ENCODE measurements at places on chromosomes 11 and 22.
A peak's percentile ranks its signal among the peaks of the same experiment; 100 is the strongest.

DNA sequence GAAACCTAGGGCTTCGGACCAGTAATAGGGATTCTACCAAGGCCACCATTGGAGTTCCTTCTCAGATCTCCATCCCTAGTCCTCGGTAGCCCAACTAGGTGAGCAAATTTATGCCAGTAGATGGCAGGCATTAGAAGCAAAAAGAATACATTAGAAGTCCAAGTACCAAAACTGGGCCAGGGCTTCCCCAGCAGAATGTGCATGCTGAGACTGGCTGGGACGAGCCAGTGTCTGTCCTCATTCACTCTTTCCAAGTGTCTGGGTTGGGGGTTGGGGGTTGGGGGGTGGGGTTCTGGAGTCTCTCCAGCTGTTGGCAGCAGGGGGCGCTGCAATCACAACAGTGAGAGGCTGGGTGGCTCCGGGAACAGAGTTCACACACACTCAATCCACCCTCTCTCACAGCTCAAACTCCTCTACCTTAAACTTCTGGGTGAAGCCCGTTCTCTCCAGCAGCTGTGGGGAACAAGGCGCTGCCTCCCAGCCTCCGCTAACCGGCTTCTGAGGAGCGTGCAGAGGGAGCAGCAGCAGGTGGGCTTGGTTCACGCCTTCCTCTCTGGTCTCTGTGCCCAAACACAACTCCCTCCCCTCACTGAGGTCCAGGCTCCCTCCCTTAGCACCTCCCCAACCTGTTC is 57.5 kb downstream of the BTG4 start:
- DNase-seq = no peak

- no peak for DNase-seq
Measured at GRCh38 chr11:108624196-108624925, 30.8 kb upstream of the EXPH5 start.

GRCh38 chr11:285021-285893 is 3.7 kb upstream of the PGGHG start:
- DNase-seq = no peak

DNA sequence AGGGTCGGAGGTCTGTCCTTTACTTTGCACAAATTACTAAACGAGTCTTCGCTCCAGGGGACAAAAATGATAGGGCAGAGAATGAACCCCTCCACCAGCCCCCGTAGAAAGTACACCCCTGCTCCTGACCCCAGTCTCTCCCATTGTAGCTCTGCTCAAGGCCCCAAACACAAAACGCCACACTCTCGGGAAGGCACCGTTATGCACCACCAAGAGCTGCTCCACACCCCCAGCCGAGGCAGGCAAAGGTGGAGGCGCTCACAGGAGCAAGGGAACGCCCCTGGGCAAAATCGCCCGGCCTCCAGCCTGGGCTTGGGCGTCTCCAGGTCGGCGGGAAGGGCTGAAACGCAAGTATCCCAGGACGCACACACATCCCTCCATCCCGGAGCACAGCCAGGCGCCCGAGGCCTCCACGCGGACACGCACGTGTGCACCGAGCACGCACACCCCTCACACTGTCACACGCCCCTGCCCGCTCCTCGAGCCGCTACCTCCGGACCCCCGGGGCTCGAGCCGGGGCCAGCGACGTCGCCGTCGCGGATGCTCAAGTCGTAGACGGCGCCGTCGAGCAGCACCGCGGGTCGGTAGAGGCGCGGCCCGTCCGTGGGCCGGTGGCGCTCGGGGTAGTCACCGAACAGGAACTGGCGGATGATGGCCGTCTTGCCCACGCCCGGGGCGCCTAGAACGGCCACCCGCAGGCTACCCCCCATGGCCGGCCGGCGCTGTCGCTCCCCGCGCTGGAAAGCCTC is 786 bp downstream of the RASL10A start:
- no peak for DNase-seq

DNA sequence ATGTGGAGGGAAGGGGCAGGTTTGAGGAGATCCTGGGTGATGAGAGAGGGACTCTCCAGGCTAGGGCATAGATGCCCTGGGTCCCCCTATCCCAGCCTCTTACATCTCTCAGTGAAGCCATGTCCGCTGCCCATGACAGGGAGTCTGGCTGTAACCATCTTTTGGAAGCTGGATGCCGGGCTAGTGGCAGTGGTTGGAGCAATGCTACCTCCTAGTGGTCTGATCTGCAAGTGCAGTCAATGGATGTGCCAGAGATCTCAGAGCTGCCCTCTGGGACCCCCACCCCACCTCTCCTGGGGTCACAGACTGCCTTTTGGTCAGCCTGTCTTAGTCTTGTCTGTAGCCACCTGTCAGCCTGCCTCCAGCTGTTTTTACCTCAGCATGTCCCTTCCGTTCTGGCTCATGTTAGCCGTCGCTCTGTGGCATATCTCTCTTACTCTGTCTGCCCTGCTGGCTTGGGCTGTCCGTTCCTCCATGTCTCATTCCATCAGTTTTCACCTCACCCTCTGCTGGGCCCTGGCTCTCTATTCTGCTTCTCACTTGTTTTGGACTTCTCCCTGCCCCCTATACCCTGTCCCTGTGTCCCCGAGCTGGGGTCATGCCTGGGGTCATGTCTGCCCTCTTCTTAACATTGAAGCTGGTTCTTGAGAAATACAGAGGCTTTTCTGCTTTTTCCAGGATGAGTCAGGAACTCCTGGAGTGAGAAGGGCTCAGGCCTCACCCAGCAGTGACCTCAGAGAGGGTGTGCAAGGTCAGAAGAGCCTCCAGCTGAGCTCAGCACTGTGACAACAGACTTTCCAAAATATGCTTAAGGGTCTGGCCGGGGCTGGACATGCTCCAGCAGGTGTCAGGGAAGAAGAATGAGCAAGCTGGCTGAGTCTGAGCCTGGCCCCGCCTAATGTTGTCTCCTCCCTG is 52.0 kb upstream of the THY1 start:
- DNase-seq = peak; percentile 57

GRCh38 chr11:46339816-46340215 is 7.4 kb upstream of the DGKZ start:
- DNase-seq = no peak

GRCh38 chr11:120331301-120331996 is 4.8 kb upstream of the ARHGEF12 start:
- DNase-seq = no peak

DNA sequence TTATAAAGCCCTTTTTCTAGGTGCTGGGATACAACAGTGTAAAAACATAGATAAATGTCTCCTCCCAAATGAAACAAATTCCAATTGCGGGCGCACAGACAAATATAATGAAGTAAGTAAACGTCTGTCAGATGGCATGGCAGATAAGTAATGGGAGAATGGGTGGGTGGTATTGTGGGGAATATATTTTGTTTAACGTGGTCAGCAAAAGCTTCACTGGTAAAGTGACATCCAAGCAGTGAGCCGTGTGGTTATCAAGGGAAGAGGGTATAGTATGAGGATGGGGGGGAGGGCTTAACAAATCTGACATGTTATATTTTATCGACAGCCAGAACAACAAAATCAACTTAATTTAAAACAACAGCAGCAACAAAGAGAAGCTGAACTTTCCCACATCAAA is 1.2 kb downstream of the SVIP start:
- DNase-seq = no peak

GRCh38 chr22:32042924-32043323 is at the start of gene SLC5A1:
SLC5A1 (plus strand) TSS chr22:32043261; CDS start chr22:32043282, 21 bp downstream.
- DNase-seq = no peak

DNA sequence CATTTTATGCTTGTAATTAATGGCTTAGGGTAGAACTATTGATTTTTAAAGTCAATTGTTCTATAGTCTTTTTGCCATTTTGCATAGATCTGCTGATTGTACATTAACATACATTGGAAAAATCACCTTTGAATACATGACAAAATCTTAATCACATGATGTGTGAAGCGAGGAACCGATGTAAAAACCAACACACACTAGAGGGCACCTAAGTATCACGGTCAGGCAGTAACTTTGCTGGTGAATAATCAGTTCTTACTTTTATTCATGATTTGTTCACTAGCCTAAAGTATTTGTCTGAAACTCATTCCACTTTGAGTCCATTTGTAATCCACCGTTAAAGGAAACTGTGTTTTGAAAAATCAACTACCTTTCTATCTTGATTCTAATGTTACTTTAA is 28.2 kb downstream of the JHY start:
- no peak for DNase-seq

DNA sequence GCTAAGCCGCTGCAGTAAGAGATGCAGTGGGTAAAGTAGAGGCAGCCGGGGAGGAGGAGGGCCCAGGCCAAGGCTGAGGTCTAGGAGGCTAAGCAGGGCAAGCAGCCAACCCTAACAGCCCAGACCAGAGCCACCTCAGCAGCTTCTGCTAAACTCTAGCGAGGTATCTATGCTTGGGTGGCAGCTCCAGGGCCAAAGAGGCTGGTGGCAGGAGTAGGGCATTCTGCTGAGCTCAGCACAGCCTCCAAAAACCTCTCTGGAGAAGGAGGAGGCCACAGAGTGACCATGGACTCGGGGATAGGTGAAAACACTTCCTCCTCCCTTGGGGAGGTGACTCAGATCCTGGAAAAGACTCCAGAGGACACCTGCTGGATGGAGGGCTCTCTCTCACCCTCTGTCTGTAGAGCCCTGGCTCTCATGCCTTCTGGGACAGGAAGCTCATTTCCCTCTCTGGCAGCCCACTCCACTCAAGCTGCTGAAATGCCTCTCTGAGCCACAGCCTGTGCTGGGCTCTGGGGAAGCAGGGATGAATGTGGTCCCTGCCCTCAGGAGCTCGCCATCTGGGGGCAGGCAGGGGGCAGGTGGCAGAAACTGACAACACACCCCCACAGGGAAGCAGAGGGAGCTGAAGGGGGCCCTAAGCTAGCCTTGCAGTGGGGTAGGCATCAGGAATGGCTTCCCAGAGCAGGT is 16.5 kb upstream of the TPBGL start:
- DNase-seq = no peak

- no peak for DNase-seq
Measured at GRCh38 chr11:130882138-130882551, 34.1 kb downstream of the SNX19 start.

- DNase-seq = no peak
Measured at GRCh38 chr11:105899772-105900171, 122.3 kb downstream of the MSANTD4 start.

- DNase-seq = peak; percentile 46
Measured at GRCh38 chr11:20131788-20132666, 28.2 kb downstream of the DBX1 start.

DNA sequence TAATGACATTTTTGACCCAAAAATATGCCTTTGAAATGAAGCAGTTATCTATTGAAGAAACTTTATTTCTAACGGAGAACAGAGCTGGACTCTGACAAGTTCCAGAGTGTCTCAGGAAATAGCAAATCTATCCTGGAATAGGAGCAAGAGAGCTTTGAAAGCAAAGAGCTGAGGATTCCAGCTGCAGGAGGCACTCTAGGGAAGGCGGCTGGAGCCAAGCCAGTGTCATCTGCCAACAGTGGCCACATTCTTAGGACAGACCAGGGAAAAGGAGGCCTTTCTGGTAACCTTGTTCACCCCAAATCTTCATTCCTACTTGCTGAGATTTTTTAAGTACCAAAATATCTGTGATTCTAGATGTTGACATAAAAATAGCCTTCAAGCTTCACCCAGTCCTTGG is 493.5 kb upstream of the B3GAT1 start:
- DNase-seq = no peak

GRCh38 chr11:113967361-113967760 is 7.5 kb upstream of the HTR3A start:
- DNase-seq = no peak

DNA sequence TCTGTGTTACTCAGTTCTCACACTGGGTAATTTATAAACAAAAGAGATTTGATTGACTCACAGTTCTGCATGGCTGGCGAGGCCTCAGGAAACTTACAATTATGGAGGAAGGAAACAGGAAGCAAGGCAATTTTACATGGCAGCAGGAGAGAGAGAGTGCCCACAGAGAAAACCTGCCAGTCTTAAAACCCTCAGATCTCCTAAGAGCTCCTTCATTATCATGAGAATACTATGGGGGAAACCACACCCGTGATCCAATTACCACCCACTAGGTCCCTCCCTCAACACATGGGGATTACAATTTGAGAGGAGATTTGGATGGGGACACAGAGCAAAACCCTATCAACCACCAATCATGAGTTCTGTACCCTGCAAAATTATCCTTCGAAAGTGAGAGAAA is 1180.8 kb downstream of the JRKL start:
- DNase-seq = no peak

GRCh38 chr11:82969811-82970210 is 68.3 kb downstream of the DDIAS start:
- no peak for DNase-seq

DNA sequence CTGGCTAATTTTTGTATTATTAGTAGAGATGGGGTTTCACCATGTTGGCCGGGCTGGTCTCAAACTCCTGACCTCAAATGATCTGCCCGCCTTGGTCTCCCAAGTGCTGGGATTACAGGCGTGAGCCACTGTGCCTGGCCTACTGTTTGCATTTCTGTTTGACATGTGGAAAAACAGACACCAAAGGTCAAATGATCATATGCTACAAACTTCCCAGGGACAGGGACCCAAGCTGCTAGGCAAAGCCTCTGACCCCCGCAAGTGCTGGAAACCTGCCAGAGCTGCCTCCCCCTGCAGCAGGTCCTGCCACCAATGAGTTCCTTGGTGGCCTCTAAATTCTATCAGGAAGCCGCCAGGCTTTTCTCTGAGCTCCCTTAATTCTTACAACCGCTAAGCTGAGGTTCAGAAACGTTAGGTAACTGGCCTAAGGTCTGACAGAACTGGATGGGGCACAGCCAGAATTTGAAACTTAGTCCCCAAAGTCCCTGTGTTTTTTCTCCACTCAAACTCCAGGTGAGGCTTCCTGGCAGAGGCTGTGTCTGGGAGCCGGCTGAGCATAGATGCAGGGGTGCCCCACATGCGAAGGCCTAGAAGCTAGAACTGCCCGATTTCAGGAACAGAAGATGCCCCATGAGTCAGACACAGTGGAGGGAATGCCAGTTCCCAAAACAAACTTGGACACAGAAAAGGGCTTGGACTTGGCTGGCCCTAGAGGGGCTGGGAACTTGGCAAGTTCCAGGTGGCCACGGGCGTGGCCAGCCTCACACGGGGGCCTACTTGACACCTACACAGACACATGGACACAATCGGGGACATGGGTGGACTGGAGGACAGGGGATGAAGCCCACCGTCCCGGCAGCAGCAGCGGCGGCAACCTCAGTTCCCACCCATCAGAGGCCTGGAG is 7.4 kb downstream of the CSNK1E start:
- DNase-seq = no peak

DNA sequence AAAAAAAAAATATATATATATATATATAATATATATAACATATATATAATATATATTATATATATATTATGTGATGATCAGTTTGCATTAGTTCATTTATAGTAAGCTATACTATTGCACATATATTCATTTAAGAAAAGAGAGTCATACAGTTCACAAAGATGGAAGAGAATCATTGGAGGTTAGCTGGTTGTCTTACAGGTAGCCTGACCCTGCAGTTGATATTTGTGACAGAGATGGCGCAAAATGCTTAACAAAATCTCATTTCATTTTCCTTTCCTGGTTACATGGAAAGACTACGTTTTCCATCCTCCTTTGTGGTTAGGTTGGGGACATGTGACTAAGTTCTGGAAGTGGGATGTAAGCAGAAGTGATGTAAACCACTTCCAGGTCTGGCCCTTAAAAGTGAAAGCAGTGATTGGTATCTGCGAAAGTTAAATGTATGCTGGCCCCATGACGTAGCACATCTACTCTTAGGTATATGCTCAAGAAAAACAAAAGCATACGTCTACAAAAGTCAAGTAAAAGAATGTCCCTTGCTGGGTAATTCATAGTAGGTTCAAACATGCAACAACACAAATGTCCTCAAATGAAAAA is 7.2 kb upstream of the TMEM135 start:
- DNase-seq = peak; percentile 21

- DNase-seq = peak; percentile 86
Measured at GRCh38 chr11:10735481-10736475, 15.3 kb upstream of the CTR9 start.

- no peak for DNase-seq
Measured at GRCh38 chr11:102604875-102605274, 20.3 kb downstream of the MMP20 start.

Measured in CD4-positive, alpha-beta T cell treated with Interleukin-12 subunit alpha and Interleukin-12 subunit beta, for 1 hour (primary cell).